Activated naive CD4-positive, alpha-beta T cell (primary cell): ENCODE measurements at places on chromosomes 1 and 21.
A peak's percentile ranks its signal among the peaks of the same experiment; 100 is the strongest.

GRCh38 chr1:46133181-46133658 lies 791 bp upstream of the PIK3R3 start:
- no peak for DNase-seq

GRCh38 chr1:236685917-236686814 lies at the start of gene ACTN2:
Gene ACTN2, plus strand, starts transcription at chr1:236686499. Its CDS starts 175 bp downstream, at chr1:236686674.
- peak; percentile 2 for DNase-seq

GRCh38 chr1:179206812-179207211 lies 22.7 kb downstream of the ABL2 start:
- no peak for DNase-seq

GRCh38 chr1:162878000-162878596 lies 17.1 kb upstream of the CCDC190 start:
- no peak for DNase-seq

DNA sequence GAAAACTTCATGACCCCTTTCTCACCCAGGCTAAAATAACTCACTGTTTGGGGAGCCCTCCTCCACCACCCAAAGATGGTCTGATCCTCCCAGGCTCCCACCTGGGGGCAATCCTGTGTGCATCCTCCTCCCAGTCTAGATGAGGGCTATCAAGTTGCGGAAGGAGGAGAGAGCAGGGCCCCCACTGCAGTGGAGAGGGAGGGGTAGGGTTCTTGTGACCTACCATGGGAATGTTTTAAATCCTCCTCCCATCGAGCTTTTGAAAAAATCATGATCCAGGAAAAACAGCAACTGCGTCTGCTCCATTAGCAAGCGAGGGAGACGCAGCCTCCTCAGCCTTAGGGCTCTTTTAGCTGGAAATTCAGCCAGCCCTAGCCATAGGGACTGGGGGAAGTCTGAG lies 80.0 kb downstream of the NAV1 start:
- no peak for DNase-seq

- no peak for DNase-seq
Observed at GRCh38 chr1:156551869-156552268, 20.5 kb downstream of the IQGAP3 start.

DNA sequence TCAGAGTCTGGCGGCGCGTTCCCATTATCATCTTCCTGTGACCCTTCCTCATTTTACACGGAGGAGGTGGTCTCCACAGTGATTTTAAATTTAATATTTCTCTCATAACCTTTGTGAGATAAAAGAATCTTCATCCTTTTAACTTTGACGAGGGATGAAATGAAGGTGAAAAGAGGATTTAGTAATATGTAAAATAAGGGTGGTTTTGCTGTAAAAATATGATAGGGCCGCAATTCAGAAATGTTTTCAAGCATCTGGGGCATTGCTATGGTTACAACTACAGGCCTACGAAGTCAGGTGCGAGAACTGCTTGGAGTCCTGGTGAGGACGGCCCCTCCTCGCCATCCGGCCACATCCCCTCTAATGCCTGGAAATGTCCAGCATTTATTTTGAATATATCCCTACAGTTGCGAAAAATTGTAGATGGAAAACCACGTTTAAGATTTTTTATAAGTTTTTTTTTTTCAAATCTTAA lies 422 bp upstream of the RSBN1 start:
- DNase-seq: no peak

- no peak for DNase-seq
Observed at GRCh38 chr1:54520631-54521321, 27.3 kb upstream of the ACOT11 start.
